ENCODE measurements at places on chromosomes 2 and 18.
A peak's percentile ranks its signal among the peaks of the same experiment; 100 is the strongest.

- no peak for DNase-seq
Measured at GRCh38 chr2:187383043-187383800, 64.8 kb downstream of the CALCRL start.

GRCh38 chr2:57105694-57106093 is 921.9 kb downstream of the CCDC85A start:
- no peak for DNase-seq

DNA sequence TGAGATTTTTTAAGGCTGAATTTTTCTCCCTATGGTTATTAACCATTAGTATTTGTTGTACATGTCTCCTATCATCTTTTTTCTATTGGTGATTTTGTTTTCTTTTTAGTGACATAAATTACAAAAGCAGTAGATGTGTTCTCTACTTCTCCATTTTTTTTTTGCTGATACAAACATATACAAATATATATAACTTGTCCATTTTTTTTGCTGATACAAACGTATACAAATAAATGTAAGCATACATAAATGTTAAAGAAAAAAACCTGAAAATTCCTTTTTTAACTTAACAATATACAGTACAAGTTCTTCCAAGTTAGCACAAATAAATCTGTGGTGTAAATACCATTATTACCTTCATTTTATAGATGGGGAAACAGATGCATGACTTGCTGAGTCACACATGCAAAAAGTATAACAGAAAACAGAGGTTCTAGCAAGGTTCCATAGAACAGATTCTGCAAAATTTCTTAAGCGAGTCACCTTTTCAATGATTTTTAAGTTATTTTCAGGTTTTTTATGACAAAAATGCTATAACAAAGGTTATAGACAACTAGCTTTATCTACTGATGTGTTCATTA is 2.1 kb downstream of the MSGN1 start:
- DNase-seq, result no peak

GRCh38 chr2:140865837-140866236 is 1265.0 kb downstream of the LRP1B start:
- no peak for DNase-seq

- peak; percentile 95 for DNase-seq
Measured at GRCh38 chr18:70380915-70381896, 92.4 kb downstream of the SOCS6 start.

DNA sequence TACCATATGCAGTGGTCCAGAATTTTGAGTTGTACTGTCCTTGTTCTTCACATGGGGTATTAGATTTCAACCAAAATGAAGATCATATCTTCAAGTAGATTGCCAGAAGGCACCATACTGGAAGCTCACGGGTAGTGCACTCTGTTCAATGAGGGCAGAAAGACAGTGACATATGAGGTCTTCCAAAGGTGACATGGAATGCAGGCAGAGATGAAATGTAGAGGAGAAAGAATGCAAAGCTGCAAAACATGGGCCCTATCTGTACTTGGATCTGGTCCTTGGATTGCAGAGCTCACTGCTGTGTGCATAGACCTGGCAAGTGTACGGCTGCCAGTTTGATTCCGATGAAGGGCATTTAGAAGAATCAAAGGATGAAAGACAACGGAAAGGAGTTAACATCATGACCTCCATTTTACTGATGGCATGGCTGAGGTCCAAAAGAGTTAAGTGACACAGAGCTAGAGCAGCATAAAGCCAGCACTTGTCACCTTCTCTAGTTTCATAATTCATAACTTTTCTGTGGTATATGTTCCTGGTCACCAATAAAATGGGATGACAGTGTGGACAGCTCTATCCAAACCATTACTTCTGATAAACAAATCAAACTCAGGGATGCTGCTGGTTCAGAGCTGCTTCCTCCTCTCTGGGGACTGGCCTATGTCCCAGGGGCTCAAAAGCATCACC is 64.7 kb downstream of the BCL2 start:
- DNase-seq, result no peak

GRCh38 chr2:2581331-2582159 is 250.5 kb upstream of the MYT1L start:
- DNase-seq, result peak; percentile 17

DNA sequence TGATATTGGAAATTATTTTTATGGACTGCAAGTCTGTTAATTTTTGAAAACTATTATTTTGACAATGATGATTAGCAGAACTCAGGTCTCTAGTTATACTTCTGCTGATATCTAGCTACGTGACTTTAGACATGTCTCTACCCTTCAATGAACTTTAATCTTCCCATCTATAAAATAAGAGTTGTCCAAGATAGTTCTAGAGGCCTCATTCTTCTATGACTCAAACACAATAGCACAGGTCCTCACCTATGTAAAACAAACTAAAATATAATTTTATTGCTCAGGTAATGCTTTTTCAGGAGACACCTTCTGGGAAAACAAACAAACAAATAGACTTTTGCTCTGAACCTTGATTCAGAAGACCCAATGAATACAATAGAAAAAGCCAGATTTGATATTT is 544.4 kb upstream of the SETBP1 start:
- no peak for DNase-seq

DNA sequence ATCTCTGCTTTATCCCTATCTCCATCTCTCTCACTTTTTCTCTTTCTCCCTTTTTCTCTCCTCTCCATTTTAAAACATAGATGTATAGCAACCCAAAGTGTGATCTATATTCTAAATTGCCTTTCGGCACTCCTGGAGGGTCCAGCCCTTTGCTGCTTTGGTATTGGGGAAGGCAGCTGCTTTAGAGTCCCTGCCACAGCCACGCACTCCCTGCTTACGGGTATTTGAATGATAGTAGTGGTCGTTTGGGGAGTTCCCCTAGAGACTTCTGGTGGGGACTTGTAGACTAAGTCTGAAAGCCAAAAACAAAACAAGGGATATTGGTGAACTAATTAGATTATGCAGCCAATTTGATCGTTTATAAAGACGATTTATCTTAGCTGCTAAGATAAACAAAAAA is 11.9 kb downstream of the QPCT start:
- DNase-seq, result no peak

- DNase-seq, result no peak
Measured at GRCh38 chr2:208195531-208195930, 5.7 kb upstream of the C2orf80 start.

DNA sequence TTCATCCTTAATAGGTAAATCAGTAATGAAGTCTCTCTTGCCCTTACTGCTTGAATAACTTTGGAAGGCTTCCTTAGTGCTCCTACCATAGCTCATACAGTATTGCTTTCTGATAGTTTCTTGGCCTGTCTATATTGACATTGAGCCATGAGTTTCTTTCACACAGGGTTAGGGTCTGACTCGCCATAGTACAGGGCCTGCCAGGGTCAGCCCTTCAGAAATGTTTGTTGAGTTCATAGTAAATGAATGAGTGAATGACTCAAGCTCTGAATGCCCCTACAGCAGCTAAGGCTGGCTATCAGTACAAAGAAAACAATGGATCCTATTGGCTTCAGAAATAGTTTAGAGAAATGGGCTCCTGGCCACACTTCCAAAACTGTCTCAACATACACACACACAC is 65.0 kb upstream of the LRATD1 start:
- no peak for DNase-seq

DNA sequence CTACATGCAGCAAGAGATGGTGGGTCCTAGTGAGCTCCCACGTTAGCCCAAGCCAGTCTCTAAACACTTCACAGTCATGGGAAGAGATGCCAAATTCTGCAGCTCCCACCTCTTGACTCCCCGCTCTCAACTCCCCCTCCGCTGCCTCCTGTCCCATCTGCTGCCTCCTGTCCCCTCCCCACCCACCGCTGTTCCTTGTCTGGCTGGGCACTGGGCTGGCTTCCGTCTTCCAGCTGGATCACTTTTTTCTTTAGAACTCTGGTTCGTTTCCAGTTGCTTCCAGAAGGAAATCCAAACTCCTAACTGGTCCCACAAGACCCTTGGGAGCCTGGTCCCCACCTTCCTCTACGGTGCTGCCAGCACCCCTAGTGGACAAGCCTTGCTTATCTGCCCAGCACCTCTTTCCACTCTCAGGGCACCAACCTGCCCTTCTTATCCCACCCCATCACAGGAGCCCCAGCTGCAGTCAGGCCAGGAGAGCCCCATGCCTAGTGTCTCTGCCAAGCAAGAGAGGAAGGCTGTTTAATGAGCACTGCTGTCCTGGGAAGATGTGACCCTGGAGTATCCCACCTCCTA is 12.1 kb upstream of the TWIST2 start:
- DNase-seq, result no peak

All from NCI-H748 treated with DMSO at 0.1 percent for 48 hours (cell line).